NCI-H1092 (cell line): ENCODE measurements at places on chromosomes 6 and 20.

- no peak for DNase-seq
These were observed 22.0 kb upstream of the PRDM1 start for GRCh38 chr6:106064142-106064541.

- DNase-seq = no peak
These were observed 98.3 kb downstream of the SASH1 start for GRCh38 chr6:148440877-148441453.

DNA sequence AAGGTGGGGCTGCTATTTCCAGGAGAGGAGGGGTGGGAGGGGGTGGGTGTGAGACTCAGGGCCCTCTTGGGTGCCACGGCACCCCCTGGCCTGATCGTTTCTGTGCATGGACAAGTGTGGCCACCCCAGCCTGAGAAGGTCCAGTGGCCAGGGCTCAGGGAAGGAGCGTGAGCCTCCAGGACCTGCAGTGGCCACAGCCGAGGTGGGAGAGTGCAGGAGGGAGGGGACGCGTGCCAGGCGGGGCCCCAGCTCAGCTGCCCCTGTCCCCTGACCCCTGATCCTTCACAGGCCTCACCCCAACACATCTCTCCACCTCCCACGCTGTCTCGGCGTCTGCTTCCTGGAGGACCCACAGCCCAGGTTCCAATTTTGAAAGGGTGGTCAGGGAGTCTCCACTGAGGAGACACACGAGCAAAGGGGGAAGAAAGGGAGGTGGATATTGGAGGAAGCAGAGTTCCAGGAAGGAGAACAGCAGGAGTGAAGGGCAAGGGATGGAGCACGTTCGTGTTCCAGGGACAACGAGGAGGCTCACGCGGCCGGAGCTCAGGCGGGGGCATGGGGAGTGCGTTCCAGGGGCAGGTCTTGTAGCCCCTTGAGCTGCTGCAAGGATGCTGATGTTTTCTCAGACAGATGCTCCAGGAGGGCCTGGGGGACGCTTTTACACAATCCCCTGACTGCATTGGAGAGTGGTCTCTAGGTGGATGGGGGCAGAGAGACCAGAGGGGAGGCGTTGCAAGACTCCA is 4.2 kb upstream of the HRH3 start:
- DNase-seq = no peak

GRCh38 chr6:123659960-123660748 is 23.4 kb upstream of the TRDN start:
- DNase-seq = no peak

GRCh38 chr6:170553534-170554012 is 466 bp upstream of the PSMB1 start:
- peak; percentile 54 for DNase-seq

- DNase-seq = no peak
These were observed 81.1 kb downstream of the ATP9A start for GRCh38 chr20:51687108-51687507.

GRCh38 chr6:39797751-39798150 is 5.6 kb downstream of the DAAM2 start:
- DNase-seq = no peak

GRCh38 chr20:48283470-48284110 is 498.3 kb upstream of the SULF2 start:
- peak; percentile 42 for DNase-seq

DNA sequence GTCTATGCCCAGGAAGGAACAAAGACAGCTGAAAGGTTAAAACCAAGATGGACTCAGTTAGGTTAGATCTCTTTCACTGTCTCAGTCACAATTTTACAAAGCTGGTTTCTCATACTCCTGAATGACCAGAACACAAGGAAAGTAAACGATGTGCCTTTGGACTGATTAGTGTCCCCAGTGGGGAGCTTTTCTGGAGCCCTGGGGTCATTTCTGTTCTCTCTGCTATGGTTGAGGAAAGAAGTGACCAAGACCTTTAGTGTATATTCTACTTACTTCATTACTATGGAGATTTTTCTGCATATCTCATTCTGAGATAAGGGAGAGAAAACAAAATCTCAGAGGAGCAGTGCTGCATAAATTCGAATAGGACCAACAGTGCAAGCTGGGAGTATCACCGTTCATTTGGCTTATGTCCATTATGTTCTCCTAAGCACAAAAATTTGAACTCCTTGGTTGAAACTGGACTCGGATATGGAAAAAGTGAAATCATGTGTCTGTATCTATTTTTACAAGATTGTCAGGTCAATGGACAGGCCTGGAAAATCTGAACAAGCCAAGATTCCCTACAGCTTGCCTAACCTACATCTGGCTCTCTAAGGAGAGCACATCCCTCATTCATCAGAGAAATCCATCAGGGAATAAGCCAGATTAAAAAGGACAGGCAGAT is 34.4 kb upstream of the ENPP1 start:
- no peak for DNase-seq

DNA sequence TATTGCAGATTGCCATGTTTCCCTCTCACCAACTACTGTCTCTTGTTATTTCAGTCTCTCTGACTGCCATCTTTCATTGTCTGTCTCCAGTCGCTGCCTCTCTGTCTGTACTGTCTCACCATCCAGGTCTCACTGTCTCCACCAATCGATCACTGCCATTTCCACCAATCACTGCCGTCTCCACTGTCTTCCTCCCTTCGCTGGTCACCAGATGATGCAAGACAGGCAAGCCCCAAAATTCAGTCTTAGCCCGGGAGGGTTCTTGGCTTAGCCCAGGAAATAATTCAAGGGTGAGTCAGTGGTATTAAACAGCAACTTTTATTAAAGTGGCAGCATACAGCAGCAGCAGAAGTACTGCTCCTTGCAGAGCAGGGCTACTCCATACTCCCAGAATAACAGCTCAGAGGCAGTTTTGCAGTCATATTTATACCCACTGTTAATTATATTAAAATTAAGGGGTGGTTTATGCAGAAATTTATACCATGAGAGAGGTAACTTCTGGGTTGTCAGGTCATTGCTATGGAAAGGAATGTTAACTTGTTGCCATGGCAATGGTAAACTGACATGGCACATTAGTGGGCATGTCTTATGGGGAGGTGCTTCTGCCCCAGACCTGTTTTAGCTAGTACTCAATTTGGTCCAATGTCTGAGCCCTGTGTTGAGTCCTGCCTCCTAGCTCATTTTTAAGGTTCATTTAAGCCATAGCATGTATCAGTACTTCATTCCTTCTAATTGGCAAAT is 23.0 kb upstream of the ECHDC1 start:
- no peak for DNase-seq

DNA sequence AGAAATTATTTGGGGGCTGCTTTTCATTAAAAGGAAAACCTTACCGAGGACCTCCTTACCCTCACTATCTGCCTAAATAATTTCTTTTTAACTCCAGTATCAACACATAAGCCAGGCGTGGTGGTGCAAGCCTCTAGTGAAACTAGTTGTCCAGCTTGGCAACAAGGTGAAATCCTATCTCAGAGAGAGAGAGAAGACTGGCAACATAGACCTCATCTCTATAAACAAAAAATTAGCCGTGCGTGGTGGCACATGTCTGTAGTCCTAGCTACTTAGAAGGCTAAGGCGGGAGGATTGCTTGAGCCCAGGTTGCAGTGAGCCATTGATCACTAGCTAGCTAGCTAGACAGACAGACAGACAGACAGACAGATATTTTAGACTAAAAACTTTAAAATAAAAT is 92.5 kb downstream of the ARMC2 start:
- no peak for DNase-seq

- DNase-seq = no peak
These were observed 345.3 kb downstream of the TFAP2B start for GRCh38 chr6:51163843-51164529.

GRCh38 chr20:48463096-48463720 is 364.6 kb downstream of the PREX1 start:
- DNase-seq = no peak

DNA sequence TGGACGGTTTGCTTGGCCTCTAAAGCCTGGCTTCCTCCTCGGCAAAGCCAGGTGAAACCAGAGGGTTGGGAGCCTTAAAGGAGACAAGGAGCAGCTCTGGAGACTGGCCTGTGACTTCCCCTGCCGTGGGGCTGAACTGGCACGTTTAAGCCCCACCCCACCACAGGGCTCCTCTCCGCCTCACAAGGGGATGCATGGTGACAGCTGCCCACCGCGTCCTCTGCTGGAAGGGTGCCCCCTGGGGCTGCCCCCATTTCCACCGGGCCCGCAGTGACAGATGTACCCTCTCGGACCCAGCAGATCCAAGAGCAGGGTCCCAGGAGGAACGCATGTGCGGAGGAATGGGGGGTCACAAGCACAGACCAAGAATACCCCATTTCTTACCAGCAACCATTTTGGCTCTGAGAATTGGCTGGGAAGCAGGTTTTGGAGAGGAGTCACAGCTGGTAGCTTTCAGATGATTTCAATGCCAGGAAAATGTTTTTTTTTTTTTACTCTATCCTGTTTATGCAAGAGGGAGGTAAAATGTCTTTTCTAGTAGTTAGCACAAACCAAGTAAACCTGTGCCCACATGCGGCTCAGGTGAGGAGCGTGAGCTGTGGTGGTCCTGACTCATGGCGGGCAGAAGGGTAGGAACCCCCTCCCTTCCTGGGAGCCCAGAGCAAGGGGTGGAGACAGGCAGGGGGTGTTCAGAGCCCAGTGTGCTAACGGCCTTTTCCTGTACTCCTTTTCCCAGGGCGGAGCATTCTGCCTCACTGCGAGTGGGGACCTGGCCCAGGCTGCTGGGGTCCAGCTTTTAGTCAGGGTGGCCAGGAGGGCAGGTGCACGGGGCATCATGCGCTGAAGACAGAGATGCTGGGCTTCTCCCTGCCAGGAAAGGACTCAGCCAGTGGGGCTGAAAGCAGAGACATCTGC is 33.0 kb downstream of the FRMD1 start:
- DNase-seq = no peak

DNA sequence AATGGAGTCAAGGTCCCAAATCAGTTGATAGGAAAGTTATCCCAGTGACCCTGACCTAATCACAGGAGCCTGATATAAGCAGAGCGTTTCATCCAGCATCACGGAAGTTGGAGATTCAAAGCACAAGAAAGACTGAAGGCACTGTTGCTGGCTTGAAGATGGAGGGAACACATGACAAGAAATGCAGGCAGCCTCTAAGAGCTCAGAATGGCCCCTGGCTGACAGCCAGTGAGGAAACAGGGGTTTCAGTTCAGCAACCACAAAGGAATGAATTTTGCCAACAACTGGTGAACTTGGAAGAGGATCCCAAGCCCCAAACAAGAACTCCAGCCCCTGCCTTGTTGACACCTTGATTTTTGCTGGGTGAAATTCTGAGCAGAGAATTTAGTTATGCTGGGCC is 778.5 kb downstream of the MAFB start:
- DNase-seq = no peak

- no peak for DNase-seq
These were observed 28.6 kb upstream of the EZR start for GRCh38 chr6:158847786-158848185.

DNA sequence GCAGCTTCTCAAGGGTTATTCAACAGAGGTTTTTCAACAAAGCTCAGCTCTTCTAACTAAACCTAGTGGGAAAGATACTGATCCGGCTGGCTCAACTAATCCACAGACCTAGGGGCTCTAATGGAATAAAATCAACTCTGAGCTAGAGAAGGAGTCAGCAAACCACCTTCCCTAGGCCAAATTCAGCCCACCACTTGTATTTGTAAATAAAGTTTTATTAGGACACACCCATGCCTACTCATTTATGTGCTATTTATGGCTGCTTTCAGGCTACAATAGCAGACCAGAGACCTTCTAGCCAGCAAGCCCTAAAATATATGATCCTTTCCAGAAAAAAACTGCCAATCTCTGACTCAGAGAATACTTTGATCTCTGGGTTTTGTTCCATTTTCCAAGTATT is 6.0 kb upstream of the RAB22A start:
- no peak for DNase-seq

DNA sequence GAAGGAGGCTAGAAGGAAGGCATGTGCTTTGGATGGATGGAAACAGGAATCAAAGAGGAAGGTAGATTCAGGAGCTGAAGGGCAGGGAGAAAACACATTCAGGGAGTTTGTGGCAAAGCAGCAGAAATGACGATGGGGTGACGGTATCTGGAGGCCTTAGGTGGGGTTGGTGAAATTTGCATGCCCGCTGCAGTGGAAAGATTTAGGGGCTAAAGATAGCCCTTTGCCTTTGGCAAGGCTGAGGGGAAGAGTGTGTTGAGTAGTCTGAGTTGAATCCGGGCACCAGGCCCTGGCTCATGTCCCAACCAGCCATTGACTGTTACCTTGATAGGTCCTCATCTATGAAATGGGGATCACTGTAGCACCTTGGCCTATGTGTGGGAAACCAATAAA is 1.3 kb downstream of the GZF1 start:
- no peak for DNase-seq

DNA sequence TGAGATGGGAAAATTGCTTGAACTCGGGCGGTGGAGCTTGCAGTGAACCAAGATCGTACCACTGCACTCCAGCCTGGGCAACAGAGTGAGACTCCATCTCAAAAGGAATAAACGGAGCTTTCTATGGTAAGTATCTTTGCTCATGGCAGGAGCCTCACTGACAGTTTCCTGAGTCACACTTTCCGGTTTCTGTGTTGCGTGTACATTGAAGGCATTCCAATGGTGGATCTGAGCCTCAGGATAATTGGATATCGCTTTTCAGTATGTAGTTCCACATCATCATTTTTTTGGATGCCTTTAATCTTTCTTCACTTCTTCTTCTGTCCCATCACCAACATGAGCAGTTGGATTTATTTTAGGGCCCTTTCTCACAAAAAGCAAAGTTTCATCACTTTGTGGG is 28.6 kb upstream of the GTSF1L start:
- no peak for DNase-seq

GRCh38 chr6:109096208-109096607 is 901 bp downstream of the CEP57L1 start:
- DNase-seq = no peak

DNA sequence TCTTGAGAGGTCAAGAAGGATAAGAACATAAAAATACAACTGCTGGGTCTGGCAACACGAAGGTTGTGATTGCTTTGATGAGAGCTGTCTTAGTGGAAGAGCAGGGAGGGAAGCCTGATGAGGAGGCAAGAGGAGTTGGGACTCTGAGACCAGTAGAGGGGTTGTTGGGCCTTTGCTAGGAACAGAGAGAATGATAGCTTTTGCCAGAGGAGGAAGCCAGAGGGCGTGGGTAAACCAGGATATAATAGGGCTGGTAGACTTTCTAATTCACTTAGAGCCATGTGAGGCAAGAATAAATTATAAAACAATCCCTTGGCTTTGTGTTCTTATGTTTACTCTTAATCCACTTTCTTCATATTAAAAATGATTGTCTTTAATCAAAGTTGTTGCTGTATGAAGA is 78.6 kb downstream of the RCAN2 start:
- no peak for DNase-seq
